GM23338 (cell line): ENCODE measurements at places on chromosomes 2 and 18. TPM values are rescaled to one million over a fixed set of nuclear protein-coding genes. Genes with fewer than 3 reads are reported as not detected.

Gene CIB4
- polyA plus RNA-seq = not detected in 2 replicates

Gene LONRF2
- polyA plus RNA-seq = 0.03 and 0.05 TPM in 2 replicates

Gene FBXO41
- 3.1 and 3.5 TPM in 2 replicates for polyA plus RNA-seq

Gene ABCB11
- polyA plus RNA-seq = 0.03 TPM in 1 of 2 replicates, not detected in the other

Gene SLC16A14
- polyA plus RNA-seq = 0.57 and 1.1 TPM in 2 replicates

Gene IL36RN
- polyA plus RNA-seq = not detected in 2 replicates

Gene RUFY4
- 0.27 and 0.89 TPM in 2 replicates for polyA plus RNA-seq
